Glomerular endothelial cell (primary cell): ENCODE measurements at places on chromosomes 6 and 20. TPM values are rescaled to one million over a fixed set of nuclear protein-coding genes. Genes with fewer than 3 reads are reported as not detected.

- peak; percentile 95 for DNase-seq
Observed at GRCh38 chr6:104705095-104705707, 154.5 kb downstream of the HACE1 start.

The EYS gene
- 0.41 TPM in 1 of 2 replicates, not detected in the other for total RNA-seq

DNA sequence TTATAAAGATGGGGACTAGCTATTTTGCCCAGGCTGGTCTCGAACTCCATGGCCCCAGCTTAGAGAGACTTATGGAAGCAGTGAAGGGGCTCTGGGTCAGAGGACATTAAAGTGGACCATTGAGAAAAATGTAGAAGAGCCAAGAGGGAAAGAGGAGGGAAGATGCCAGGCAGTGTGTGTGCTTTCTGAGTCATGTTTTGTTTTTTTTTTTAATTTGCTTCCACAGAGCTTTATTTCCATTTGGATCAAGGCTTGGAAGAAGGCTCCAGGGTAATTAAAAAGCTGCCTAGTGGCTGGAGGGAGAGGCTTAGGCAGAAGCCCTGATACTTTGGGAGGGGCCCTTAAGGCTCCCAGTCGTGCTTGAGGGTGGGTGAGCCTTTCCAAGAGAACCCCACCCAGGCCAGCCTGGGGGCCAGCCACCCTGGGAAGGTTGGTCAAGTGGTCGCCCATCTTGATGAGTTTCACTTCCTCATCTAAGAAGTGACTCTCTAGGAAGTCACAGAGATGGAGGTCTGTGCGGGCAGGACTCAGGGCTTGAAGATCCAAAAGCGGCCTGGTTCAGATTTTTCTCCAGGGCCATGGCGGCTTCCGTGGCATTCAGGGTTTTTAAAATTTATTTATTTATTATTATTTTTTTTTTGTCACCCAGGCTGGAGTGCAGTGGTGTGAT is 3.0 kb upstream of the ZNF335 start:
- DNase-seq: no peak

DNA sequence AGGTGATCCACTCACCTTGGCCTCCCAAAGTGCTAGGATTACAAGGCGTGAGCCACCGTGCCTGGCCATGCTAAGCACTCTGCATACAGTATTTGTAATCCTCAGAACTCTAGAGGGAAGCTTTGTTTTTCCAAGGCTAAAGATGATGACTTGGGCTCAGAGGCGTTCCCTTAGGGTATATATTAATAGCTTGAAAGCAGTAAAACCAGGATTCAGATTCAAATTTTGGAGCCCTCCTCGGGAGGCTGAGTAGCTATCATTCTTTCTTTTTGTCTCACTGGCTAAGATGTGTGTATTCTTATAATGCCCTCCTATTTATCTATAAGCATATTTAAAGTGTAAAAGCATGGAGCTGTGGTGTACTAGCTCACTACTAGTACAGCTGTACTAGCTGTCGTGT is 68.5 kb downstream of the PRPH2 start:
- no peak for DNase-seq

The DSP gene
- 20.6 and 75.0 TPM in 2 replicates for total RNA-seq

DNA sequence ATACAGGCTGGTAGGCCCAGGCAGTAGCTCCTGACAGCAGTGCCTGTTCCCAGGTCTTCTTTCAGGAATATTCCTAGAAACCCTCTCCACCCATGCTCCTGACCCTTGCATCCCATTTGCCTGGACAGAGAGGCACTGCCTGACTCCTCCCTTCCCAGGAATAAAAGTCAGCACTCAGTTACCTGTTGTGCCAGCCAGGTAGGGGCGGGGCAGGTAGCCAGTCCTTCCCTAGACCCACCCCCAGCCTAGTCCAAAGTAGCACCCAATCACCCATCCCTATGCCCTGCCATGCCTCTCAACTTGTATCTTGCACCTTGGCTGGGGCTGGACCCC is 129.9 kb downstream of the MRPL14 start:
- no peak for DNase-seq

The TMEM74B gene
- total RNA-seq: 0.76 and 1.2 TPM in 2 replicates

GRCh38 chr6:146543940-146544615 is 445 bp downstream of the RAB32 start:
- DNase-seq: no peak

DNA sequence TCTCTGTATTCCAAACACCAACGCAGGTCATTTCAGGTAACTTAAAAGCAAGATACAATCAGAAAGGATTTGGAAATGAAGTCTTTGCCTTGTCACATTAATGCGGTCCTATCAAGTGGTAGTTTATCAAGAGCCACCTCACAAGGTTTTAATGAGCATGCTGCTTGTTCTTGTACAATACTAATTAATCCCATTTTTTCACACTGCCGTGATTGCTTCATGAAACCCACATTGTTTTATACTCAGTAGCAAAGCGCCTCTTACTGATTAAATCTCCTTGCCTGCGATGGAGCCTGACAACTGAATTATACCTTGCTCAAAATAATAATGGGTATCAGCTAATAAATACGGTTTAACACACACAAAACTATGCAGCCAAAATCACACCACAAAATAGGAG is 234.1 kb upstream of the TSHZ2 start:
- no peak for DNase-seq

DNA sequence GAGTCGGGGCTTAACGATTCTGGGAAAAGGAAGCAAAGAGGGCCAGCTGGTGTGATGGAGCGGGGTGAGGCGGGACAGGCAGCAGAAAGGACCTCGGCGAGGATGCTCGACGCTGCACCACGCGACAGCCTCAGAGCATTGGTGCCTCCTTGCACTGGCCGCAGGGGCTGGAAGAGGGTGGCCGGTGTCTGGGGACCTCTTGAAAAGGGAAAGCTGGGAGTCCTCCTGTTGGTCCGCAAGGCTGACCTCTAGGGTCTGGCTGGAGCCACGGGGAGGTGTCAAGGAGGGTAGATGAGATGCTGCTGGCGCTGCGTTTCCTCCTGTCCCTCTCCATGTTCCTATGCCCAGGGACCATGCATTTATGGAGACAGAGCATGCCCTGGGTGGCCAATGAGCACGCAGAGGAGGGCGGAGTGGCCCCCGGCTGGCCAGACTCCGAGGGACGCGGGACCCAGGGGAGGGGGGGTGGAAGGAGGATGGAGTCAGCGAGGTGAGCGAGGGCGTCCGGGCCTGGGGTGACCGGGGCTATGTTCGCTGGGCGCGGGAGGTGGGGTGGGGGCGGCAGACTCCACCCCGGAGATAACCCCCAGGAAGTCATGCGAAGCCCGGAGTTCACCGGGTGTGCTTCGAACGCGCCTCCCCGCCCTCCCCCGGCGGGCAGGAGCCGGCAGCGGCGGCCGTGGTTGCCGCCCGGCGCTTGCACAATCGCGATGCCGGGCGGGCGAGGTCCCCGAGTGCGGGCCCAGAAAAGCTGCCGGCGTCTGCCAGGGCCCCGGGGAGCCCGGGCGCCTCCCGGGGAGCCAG is at the start of gene CYP24A1:
CYP24A1 (minus strand) TSS at position 334 of the 804 bp plus-strand sequence. CDS start 407 bp downstream, outside the sequence.
- DNase-seq: no peak

- DNase-seq: no peak
Observed at GRCh38 chr6:163413345-163414116, 987 bp upstream of the QKI start.

- DNase-seq: no peak
Observed at GRCh38 chr20:23105193-23105592, 19.1 kb upstream of the CD93 start.

DNA sequence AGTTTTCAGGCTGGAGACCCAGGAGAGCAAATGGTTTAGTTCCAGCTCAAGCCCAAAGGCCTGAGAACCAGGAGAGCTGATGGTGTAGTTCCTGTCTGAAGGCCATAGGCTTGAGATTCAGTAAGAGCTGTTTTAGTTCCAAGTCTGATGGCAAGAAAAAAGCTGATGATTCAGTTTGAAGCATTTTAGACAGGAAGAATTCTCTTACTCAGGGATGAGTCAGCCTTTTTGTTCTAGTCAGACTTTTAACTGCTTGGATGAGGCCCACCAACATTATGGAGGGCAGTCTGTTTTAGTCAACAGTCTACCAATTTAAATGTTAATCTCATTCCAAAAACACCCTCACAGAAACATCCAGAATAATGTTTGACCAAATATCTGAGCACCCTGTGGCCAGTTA is 2.5 kb downstream of the ZSCAN26 start:
- DNase-seq: peak; percentile 67

The F13A1 gene
- total RNA-seq: not detected in 2 replicates

DNA sequence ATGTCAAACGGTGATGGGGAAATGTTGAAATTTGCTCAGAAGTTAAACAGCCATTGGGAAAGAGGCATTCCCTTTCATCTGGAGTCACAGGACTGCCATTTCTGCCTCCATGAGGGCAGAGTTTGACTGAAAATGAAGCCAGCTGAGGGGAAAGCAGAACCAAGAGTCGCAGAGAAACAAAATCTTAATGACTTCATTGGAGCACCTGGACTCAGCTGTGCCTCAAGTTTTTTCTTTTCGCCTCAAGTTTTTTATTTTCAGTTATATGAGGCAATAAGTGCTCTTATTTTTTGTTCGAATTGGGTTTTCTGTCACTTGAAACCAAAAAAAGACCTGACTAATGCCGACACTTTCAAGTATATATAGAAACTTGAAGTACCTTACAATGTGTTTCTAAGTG is 161.3 kb downstream of the PKHD1 start:
- no peak for DNase-seq

The TRIM10 gene
- not detected in 2 replicates for total RNA-seq

DNA sequence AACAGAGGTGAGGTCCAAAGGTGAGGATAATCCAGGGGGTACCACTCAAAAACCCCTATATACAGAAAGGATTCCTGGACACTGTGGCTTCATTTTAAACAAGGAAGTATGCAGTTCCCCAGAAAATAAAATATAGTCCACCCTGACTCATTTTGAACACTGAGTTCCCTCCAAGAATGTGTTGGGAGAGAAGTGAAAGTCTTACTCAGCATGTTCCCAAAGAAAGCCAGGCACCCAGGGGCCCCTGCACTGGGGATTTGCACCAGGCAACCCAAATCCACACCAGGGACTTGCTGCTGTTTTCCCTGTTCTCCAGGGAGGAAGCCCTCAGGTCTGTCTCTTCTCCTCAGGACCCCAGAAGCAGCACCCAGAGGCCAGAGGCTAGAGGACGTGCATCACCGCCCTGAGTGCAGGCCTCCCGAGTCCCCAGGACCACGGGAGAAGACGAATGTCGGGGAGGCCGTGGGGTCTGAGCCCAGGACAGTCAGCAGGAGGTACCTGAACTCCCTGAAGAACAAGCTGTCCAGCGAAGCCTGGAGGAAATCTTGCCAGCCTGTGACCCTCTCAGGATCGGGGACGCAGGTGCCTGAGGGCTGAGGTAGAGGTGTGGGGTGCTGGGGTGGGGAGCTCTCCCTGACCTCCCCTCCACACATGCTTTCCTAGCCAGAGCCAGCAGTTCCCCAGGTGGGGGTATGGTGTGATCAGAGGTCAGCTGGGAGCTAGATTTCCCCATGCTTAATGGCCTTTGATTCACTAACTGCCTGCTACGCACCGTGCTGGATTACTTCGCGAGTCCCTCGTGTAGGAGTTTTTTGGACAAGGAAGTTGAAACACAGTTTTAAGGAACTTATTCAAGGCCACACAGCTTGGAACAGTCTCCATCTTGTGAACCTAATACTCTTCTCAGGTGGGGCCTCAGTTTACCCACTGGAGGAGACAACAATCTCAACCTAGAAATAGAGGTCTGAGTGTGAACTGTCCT is 3.3 kb downstream of the FGD2 start:
- no peak for DNase-seq

DNA sequence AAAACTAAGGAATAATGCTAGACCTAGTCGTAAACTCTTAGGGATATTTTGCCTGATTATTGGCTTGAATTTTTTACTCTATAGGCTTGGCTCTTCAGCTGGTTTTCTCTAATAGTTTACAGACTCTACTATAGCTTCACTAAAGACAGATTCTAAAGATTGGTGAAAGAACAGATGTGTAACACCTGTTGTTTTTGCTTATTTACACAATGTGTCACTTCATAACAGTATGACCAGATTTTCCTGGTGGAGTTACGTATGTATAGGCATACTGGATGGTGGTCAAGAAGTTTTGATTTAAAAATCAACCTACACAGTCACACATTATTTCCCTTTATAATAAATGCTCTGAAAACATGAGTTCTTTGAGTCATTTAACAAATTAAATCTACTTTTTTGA is 4.8 kb downstream of the COL19A1 start:
- DNase-seq: no peak

DNA sequence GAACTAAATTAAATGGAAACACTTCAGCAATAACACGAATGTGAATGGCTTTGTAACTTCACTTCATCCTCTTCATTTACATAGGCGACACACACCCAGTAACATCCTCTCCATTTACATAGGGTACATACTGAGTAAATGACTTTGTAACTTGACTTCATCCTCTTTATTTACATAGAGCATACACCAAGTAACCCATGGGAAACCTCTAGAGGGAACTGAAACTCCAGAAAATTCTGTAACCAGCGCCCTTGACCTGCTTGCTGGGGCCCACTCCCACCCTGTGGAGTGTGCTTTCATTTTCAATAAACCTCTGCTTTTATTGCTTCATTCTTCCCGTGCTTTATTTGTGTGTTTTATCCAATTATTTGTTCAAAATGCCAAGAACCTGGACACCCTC is 81.6 kb upstream of the OPRM1 start:
- DNase-seq: no peak

DNA sequence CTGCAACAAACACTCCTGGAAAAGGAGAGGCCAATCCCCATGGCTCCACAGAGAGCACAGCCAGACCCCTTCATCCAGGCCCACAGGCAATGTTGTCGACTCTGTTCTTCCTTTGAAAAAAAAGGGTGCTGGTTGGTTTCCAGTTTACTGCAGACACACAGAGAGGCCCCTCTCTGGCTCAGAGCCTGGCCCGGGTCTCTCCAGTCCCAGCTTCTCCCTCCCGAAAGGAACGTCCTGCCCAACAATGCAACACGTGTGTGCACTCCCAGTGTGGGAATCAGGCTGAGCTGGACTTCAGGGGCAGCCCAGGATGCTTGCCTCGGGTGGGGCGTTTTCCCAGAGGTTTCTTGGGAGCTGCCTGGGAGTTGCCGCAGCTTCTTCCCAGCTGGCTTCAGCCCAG is 4.5 kb upstream of the NKAIN4 start:
- DNase-seq: no peak

GRCh38 chr6:80340280-80340679 is 233.8 kb downstream of the BCKDHB start:
- no peak for DNase-seq

DNA sequence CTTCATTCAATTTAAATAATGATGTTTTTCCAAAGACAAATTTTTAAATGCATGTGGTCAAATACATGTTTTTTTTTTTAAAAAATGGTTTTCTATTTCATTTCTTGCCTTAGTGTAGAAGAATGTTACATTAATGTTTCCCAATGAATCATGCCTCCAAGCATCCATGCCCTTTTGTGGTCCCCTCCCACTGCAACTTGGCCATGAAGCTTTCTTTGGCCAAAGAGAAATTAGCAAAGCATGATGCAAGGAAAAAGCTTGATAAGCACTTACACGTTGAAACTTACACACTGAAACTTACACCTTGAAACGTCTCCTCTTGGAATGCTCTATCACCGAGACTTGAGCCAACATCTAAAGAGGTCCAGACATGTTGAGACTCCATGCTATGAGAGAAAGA is 93.0 kb upstream of the ELOVL5 start:
- DNase-seq: no peak

DNA sequence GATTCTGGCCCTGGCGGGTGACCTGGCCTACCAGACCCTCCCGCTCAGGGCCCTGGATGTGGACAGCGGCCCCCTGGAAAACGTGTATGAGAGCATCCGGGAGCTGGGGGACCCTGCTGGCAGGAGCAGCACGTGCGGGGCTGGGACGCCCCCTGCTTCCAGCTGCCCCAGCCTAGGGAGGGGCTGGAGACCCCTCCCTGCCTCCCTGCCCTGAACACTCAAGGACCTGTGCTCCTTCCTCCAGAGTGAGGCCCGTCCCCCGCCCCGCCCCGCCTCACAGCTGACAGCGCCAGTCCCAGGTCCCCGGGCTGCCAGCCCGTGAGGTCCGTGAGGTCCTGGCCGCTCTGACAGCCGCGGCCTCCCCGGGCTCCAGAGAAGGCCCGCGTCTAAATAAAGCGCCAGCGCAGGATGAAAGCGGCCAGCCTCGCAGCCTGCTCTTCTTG is 868 bp upstream of the SLC2A4RG start:
- DNase-seq: no peak
